Sciatic nerve (tissue), 2 donors: ENCODE measurements at places on chromosomes 3 and 15.

DNA sequence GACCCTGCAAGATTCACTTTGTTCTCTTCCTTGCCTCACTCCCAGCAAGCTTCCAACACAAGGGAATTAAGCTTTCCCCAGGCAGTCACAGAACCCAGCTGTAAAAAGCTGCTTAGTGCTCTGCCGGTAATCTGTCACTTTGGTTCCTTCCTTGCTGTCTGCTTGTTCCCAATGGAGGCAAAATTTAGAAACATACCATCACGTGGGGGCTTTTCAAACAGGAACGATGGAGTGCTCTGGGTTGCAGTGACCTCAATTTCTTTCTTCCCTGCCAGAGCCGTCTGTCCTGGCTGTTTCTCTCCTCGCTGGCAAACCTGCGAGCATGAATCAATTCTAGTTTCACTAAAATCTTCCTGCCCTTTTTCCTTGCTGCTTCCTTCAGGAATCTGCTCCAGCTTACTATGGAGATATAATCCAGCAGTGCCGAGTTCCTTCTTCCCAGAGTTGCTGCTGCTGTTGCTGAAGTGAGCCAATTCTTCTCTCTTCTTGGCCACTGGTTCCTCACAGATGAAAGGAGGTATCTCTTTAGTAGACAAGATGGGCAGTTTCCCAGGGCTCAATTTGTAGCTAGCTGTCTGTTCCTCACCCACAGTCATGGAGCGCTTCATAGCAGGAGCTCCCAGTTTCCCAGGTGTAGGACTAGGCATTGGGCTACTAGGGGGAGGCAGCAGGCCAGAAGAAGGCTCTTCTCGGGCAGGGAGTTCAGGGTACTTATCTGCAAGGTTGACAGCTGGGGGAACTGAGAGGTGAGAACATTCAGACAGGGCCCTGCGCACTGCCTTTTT, 88.1 kb downstream of the DHX30 start:
- DNase-seq = no peak

DNA sequence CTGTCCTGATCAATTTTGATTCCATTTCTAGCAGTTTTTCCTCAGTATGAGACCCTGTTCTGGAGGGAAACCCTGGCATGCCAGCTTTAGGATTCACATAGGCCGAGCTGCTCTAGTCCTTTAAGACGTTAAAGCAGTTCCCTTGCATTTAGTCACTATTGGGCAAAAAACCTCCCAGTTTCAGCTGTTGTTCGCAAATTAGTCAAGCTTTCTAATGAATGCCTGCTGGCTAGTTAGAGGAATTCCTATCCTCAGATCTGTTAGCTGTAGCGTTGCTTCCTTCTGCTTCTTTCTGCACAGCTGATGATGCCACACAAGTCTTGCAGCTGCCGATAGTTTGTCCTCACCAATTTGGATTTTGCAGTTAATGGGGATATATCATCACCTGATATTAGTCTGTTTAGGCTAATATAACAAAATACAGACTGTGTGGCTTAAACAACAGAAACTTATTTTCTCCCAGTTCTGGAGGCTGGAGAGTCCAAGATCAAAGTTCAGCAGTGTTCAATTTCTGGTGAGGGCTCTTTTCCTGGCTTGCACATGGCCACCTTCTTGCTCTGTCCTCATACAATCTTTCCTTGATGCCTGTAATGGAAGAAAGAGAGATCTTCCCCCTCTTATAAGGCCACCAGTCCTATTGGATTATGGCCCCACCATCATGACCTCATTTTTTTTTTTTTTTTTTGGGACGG, 7.5 kb upstream of the UBL7 start:
- DNase-seq = no peak

GRCh38 chr3:43857361-43858293, 166.9 kb downstream of the ABHD5 start:
- DNase-seq = no peak

GRCh38 chr3:117278424-117279190, 569.0 kb downstream of the TUSC7 start:
- DNase-seq = no peak

- no peak for DNase-seq
These were observed 204.4 kb upstream of the THBS1 start for GRCh38 chr15:39376371-39376909.

GRCh38 chr3:49882166-49882565, 12.5 kb upstream of the CAMKV start:
- DNase-seq = no peak

DNA sequence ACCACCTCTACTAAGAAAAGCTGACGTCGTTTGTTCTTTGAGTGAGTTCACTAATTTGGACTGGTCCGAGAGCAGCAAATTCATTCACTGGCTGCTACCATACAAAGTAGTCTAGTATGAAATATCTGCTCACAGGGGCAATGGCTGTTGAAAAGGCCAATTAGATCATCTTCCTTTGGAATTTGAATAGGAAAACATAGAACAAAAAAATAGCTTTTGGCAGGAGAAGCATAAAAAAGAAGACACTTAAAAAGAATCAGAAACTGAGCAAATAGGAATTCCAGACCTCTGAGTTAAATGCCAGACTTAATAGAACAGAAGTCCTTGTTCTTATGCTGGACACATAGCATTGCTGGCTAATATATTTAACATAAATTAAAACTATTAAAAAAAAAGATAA, 159.3 kb downstream of the IL1RAP start:
- DNase-seq = no peak

DNA sequence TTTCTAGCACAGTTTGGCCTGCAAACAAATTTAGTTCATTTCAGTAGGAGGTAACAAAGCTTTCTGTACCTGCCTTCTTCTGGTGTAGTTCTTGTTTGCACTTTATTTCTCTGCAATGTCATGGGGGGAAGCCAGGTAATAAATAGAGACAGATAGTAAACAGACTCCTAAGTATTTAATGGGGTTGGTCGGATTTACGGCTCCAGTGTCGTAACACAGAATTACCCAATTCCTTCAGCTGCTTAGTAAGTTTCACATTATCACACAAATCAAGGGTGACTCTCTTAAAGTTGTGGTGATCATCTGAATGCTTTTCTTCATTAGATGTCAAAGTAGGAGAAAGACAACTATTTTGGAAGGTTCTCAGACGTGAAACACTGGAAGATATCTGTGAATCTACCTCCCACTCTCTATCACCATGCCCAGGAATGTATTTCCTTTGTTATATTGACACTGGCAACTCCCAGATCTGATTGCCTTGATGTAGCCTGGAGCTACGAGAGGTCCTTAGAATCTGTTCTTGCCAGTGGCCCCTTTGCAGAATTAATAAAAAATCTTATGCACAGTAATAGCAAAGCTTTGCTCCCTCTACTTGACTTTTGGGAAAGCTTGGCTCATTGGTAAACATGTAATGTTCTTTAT, 25.0 kb upstream of the TMC3 start:
- DNase-seq = no peak

GRCh38 chr3:136332302-136332701, 82.2 kb downstream of the PCCB start:
- DNase-seq = no peak

GRCh38 chr15:83207660-83208366, at the start of gene HDGFL3:
Gene HDGFL3 (minus strand): TSS chr15:83207823. CDS start chr15:83207414, 409 bp downstream.
- DNase-seq = peak; percentile 82

- no peak for DNase-seq
These were observed 679.8 kb upstream of the LMCD1 start for GRCh38 chr3:7821858-7822257.

GRCh38 chr15:53843166-53843565, 83.7 kb upstream of the WDR72 start:
- no peak for DNase-seq

DNA sequence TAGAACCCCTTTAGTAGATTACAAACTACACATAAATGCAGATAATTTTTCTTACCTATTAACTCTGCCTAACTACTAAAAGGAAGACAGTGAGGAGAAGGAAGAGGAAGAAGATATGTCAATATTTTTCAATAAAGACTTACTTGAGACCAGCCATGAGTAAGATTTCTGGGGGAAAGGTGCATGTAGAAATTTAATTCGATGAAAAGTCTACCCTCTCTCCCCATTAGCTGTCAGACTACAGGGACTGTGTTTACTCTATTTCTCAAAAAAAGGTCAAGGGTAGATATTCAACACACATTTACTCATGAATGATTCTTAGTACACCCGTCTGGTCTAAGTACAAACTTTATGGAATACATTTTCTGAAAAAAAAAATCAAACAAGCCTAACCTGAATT, 6.8 kb downstream of the TSPAN3 start:
- no peak for DNase-seq

- DNase-seq = no peak
These were observed 115.0 kb upstream of the VEPH1 start for GRCh38 chr3:157618075-157618760.

DNA sequence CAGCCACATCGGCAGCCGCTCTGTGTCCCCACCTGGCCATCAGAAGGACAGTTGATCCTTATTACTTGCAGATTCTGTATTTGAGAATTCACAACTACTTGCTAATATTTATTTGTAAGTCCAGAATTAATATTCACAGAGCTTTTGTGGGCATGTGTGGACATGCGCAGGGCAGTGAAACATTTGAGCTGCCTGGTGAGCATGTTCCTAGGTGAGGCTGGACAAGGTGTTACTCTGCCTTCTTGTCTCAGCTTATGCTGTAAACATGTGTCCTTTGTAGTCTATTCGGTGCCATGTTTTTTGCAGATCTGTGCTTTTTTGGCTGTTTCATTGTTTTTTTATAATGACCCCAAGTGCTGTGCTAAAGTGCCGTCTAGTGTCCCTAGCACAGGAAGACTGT, 15.6 kb downstream of the FAH start:
- no peak for DNase-seq

DNA sequence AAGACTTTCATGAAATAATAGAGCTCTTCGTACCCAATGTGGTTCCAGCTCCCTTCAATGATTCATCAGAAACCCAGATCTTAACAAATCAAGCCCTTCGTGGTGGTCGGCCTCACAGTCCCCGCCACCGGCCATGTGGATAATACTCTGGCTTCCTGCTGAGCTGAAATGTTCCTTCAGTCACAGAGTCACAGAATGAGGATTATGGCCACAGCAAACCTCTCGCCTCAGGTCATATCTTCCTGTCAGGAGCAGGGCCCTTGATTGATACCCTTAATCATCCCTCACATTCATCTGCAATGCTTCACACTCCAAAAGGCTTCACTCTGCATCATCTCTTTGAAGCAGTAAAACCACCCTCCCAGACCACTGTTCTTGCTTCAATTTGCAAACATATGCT, 452.6 kb downstream of the OCA2 start:
- no peak for DNase-seq

GRCh38 chr3:182180654-182181385, 469.1 kb downstream of the SOX2 start:
- no peak for DNase-seq

DNA sequence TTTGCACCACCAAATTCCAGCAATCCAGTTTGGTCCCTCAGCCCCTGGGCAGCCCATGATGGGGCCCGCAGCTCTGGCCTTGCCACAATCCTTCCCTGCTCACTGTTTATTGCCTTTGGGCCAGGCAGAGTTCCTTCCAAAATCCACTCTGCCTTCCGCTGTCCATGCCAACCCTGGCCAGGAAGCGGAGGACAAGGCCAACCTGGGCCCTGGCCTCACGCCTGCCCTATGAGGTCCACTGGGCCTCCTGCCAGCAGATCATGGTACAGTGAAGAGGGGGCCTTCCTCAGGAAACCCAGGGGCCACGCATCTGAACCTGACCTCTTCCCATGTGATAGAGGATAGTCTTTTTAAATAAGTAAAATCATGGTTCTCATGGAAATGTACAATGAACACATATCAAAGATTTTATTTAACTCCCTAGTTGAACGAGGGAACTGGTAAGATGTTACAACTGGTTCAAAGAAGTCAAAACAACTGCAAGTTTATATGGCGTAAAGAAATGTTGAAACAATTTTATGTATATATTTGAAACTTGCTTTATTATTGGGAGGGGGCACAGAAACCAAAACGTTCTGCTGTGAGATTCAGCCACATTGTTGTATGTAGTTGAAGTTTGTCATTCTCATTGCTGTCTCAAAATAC, 95.8 kb upstream of the TNFAIP8L3 start:
- DNase-seq = no peak

DNA sequence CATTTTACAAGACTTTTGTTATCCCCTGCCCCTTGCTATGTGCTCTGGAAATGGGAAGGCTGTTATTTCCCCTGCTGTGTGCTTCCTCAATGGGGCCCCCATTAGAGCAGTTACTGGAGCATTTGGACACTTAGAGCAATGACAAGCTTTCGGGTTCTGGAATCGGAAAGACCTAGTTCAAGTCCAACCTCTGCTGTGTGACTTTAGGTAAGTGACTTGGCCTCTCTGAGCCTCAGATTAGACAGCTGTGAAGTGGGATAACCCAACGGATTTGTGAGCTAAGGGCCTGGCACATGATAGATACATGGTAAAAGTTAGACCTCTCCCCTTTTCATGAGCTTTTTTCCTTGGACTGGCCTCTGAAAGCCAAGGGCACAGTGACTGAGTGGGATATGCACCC, 84.0 kb upstream of the SEC13 start:
- no peak for DNase-seq

- DNase-seq = no peak
These were observed 45.7 kb upstream of the DUT start for GRCh38 chr15:48285329-48286214.

DNA sequence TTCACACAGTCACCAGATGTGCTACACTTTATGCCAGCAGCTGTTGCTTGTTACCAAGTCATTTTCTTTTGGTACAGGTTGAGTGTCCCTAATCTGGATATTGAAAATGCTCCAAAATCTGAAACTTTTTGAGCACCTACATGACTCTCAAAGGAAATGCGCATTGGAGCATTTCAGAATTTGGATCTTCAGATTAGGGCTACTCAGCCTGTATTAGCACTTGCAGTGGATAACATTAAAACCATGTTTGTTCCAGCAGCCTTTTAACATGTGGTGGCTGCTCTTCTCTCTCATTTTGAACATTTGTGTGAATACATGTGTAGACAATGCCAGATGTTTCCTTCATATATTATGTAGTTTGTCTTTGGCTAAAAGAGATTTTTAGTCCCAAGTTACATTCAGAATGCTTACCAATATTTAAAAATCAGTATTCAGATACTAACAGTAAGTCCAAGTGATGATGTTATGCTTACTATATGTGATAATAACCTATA, 230.9 kb upstream of the UBE2E1 start:
- DNase-seq = no peak

GRCh38 chr3:187021748-187022402, 91.5 kb downstream of the ST6GAL1 start:
- DNase-seq = no peak
